ENCODE measurements at places on chromosomes 6 and 20.

DNA sequence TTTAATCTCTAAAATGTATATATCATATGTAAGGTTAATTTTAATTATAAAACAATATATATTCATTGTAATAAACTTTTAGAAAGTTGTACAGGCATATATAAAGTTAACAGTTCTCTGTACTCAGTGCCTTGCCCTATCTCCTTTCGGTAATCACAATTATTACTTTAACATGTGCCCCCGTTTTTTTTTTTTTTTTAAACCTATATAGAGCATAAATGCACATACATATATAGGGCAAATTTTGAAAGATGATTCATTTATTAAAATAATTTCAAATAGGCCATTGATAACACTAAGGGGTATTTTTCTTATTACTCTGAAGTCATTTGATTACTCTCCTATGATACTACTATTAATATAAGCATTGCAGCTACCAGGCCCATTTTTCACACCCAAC is 1.9 kb downstream of the ASF1A start:
- DNase-seq, result no peak

- DNase-seq, result no peak
Observed at GRCh38 chr20:44319839-44320422, 8.9 kb upstream of the FITM2 start.

DNA sequence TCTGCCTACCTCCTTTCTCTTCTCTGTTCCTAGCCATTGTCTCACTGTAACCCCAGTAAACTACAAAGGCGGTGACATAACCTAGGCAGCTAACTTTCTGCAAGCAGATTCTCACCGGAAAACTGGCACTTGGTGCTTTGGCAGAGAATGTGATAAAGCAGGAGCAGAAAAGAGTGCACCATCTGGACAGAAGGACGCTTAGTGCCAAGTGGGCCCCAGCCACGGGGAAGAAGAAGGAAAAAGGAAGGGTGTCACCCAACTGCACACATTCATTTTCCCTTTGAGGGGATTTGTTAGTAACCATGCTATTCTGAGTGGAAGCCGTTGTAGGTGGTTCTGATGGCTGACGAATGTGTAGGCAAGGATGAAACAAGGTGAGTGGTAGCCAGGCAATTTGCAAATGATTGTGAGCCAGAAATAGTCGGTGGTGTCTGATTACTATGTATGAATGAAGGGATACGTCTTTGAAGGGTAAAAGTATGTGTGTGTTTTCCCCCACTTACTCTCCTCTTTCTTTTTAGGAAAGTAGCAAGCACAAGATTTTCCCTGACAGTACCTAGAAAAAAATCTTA is 148.3 kb upstream of the STXBP5 start:
- no peak for DNase-seq

DNA sequence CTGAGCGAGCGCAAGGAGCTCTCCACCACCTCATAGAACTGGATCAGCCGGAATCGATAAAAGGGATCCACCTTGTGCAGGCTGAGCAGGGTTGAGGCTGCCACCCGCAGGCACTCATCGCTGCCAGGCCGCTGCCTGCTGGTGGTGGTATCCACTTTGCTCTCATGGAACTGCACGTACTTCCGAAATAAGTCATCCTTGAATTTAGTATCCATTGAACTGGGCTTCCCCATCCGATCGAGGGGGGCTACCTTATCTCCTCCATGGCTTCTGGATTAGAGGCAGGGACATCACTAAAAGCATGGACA is 7.1 kb downstream of the SPATA2 start:
- no peak for DNase-seq

DNA sequence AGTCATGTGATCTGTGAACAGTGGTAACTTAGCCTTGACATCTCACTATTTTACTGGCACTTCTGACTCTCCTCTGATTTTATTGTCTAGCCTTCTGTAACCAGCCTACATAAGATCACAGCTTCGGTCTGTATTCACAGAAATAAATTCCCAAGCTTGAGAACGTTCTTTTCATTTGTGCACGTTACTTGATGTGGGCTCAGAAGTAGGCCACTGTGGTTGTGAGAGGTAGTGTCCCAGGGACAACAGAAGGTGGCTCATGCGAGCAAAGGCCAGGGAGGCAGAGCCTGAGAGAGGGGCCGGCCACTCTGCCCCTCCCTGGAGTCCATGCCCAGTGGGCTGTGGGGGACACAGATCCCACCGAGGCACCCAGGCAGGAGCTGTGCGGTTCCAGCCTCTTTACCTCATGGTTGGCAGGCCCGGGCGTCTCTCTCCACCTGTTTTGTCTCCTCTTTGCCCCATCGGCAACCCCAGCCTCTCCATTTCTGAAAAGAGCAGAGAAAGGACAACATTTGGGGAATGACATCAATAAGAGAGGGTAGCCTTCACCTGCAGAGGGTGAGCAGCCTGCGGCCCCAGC is 207.5 kb upstream of the CST7 start:
- no peak for DNase-seq

GRCh38 chr6:16907991-16908390 is 146.7 kb upstream of the ATXN1 start:
- no peak for DNase-seq

DNA sequence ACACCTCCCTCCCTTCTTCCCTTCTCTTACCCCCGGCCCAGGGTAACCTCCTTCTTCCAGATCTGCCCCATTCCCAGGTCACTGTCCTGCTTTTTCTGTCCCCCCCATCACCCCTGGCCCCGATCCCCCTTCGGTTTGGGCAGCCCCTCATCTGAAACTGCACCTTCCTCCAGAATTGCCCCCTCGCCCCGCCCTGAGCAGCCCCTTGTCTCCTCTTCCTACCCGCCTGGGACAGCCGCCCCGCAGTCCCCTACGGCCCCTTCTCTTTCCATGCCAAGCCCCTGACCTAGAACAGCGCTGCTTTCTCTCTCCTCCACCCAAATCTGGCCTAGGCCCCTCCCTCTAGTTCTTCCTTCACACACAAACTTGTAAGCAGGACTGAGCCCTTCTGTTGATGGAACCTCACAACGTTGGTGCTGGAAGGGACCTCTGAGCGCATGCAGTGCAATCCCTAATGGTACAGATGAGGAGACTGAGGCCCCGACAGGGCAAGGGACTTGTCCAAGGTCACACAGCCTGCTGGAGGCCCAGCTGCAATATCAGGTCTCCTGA is 630 bp downstream of the PPP2R5D start:
- DNase-seq, result no peak

- DNase-seq, result no peak
Observed at GRCh38 chr20:49712996-49713752, 504 bp downstream of the B4GALT5 start.

- no peak for DNase-seq
Observed at GRCh38 chr6:1781817-1782184, 172.1 kb downstream of the FOXC1 start.

DNA sequence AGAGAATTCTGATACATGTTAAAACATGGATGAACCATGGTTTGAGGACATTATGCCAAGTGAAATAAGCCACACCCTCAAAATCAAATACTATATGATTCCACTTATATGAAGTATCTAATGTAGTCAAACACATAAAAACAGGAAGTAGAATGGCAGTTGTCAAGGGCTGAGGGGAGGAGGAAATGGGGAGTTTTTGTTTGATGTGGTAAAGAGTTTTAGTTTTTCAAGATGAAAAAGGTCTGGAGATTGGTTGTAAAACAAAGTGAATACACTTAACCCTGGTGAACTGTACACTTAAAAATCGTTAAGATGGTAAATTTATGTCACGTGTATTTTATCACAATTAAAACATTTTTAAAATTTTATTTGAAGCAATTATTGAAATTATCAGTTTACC is 127.4 kb upstream of the GRIK2 start:
- no peak for DNase-seq

GRCh38 chr6:115609111-115609510 is 451.6 kb downstream of the FRK start:
- DNase-seq, result no peak

DNA sequence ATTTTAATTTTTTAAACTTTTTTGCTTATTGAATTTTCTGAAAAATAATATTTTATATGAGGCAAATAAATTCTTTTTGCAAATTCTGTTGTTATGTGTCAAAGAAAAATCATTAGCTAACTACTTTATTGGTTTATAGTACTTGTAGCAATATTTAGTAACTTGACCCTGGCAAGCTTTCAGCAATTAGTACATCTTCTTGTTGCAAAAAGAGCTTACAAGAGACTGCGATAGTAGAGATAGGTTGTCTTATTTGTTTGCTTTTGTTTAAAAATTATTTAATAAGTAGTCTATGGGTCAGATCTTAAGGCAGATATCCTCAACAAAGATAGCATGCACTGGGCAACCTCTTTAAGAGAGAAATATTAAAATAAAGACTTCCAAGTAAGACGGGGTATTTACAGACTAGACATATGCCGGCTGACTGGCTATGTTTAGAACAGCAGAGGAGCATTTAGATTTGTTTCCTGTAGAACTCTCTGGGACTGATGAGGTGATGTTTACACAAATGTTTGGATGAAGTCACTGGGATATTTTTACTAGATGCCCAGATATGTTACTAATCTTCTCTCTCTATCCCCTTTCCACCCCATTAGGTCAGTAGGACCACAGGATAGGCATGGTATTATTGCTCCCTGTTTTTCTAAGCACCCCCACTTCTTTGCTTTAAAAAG is 25.0 kb downstream of the VGLL2 start:
- no peak for DNase-seq

GRCh38 chr6:134474955-134475354 is 157.0 kb upstream of the SGK1 start:
- DNase-seq, result no peak

DNA sequence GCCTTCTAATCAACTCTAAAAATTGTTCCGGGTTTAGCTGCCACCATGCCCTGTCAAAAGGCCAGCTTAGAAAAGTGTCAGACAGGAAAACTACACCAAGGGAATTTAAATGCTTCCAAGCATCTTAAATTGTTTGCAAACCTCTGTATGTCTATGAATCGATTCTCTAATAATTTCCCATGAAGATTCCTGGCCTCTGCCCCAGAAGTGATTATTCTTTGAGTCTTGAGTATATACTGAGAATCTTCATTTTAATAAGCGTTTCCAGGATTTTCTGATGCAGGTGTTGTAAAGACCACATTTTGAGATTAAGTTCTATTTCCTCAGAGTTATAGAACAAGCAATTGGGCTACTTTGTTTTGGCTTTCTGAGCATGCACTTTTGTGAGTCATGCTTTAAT is 471.8 kb upstream of the JAG1 start:
- DNase-seq, result no peak

DNA sequence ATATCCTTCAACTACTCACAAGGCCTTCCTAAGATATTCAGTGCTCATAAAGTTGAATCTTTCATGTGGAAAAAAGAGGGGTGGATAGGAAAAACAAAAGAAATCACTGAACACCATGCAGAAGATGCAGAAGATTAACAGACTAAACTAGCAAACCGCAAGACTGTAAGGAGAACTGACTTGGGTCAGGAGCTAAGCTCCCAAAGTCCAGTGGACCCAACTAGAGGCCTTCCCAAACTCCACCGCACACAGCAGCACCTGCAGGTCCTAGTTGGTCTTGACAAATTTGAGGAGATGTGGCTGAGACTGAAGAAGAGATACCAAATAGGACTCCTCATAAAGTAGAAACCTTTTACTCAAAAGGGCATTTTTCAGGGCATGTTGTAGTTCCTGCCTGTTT is 3.3 kb downstream of the RIPK1 start:
- DNase-seq, result no peak

DNA sequence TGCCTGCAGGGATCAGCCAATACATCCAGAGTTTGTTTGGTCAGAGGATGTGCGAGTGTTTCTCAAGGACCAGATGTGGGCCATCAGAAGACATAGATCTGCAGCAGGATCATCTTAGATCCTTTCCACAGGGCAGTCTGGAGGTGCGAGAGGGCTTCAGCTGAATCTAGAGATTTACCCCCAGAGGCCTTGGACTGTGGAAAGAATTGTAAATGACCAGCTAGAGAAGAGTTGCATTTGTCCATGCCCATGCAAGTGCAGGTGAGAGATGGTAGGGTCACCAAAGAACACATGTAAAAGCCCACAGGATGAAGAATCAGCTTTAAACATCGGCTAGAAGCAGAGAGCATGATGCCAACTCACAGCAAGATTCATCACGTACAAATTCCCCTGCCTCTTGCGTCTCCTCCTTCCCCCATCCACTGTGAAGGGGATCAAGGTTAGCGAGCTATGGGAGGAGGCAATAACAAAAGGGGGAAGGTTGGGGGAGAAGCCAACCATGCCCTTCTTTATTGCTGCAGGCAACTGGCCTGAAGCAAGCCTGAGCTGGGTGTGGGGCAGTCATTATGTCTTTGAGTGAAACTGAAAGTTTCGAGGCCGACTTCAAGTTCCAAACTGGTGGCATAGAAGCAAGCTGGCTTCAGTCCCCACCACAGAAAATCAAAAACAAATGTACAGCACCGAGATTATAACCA is 83.5 kb downstream of the SCML4 start:
- DNase-seq, result no peak

DNA sequence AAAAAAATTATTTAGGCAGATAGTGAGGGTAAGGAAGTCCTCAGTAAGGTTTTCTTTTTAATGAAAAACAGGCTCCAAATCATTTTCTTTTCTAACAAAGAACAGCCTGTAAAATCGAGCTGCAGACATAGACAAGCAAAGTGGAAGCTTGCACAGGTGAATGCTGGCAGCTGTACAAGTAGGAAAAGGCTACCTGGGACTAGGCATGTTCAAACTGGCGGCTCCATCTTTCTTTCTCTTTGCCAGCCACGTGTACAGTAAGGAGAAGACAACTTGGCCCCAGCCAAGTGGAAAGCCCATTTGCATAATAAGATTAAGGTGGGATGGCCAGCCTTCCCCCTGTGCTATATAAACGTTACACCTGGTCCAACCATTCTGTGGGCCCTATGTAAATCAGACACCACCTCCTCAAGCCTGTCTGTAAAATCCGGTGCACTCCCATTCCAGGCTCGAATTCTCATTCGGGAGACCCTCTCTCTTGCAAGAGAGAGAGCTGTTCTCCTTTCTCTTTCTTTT is 27.0 kb upstream of the SLC2A12 start:
- no peak for DNase-seq

- no peak for DNase-seq
Observed at GRCh38 chr6:136072691-136073090, 177.4 kb downstream of the MTFR2 start.

DNA sequence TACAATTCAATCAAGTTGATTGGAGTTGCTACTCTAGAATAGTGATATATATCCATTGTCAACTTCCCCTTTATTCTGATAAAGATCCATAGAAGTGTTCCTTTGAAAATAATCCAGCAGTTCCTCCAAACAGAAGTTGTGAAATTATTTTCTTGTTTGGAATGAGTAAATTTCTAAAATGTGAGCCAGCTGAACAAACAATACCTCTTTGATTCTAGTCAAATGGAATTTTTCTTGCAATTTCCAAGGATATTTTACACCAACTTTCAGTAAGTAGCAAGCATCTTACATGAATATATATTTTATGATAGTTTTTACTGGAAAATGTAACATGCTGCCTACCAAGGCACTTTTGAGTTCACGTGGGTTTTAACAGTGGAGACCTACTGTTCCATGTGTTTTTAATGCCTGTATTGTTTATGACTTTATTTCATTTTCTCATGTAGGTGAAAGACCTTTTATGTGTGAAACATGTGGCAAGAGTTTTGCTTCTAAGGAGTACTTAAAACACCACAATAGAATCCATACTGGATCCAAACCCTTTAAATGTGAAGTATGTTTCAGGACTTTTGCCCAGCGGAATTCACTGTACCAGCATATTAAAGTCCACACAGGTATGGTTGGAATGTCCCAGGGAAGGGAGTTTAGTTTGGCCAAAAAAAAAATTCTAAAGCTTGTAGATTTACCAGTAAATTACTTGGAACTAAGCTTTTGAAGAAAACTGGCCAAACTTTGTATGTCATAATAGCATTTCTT is 6.5 kb downstream of the GZF1 start:
- DNase-seq, result no peak

- DNase-seq, result no peak
Observed at GRCh38 chr6:137941995-137942394, 74.9 kb downstream of the TNFAIP3 start.

Data from hepatic stellate cell (primary cell).